Erythroblast (primary cell): ENCODE measurements at places on chromosomes 5 and 9.
A peak's percentile ranks its signal among the peaks of the same experiment; 100 is the strongest.

DNA sequence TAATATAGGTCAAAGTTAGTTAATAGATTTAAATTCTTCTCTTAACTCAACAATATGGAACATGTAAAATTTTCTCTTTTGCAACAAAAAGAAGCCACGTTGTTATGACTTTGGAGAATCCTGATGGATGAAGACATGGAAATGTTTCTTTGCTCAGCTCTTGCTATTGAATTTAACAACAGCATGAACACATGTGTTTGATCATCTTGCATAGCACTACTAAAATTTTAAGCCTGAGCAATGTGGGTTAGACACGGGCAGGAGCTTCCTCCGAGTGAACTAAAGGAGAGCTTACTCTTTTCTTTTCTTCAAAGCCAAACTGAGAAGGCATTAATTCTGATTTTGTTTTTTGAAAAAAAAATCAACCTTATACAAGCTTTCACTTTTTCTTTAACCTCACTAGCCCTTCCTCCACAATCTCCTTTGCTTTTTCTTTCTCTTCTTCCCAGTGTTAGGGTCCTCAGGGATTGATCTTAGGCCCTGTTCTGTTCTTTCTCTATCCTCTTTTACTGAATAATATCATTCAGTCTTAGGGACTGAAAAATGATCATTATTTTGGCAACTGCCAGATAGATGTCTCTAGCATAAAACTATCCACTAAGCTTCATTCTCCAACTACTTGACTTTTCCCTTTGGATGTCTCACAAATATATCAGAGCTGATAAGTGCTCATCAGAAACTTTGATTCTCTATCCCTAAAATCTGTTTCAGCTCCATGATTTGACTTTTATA lies 36.9 kb downstream of the ADAMTS19 start:
- no peak for DNase-seq

DNA sequence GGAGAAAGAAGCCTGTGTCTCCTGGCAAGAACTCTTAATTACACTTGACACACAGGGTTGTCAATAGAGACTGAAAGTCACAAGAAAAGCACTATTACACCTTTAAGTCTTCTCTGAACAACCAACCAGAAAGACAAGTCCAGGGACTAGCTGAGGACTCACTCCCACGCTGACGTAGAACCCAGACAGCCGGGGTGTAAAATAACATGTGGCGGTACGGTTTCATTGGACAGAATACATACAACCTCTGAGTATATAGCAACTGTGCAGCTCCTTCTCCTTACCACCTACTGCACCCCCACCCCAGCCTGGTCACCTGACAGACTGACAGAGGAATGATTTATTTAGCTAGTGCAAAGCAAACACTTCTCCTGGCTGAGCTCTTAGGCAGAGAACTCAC lies 103.4 kb upstream of the RASEF start:
- no peak for DNase-seq

GRCh38 chr9:101437806-101438232 lies 2.2 kb upstream of the ALDOB start:
- no peak for DNase-seq

DNA sequence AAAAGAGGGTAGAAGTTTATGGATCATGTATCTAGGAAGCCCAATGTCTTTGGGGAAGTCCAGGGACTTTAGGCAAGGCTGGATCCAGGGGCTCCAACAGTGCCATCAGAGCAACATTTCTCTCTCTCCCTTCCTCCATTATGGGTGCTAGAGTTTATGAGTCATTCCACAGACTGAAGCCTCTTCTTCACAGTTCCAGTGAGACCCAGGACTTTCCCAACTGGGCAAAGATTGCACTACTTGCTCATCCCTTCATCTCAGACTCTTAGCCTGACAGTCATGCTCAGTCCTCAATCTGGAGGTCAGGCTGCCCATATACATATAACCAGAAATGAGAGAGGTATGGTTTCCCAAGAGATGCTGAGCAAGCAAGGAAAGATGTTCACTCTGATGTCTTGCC lies 110.7 kb downstream of the FEM1C start:
- no peak for DNase-seq

DNA sequence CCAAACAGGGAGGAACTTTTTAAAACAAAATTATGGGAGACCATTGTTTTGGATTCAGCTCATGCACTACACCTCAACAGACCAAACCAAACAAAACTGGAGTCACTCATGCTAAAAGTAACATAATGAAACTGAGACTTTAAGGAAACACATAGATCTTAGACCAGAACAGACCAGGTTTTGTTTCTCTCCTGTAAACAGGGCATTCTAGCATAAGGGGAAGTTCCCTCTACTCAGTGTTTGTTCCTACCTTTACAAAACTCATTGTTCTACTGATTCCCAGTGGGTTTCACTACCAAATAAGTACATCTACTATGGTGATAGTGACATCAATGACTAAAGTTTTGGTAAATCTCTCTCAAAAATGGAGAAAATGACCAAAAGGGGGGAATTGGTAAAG lies 1103.6 kb upstream of the EDIL3 start:
- DNase-seq, result no peak

DNA sequence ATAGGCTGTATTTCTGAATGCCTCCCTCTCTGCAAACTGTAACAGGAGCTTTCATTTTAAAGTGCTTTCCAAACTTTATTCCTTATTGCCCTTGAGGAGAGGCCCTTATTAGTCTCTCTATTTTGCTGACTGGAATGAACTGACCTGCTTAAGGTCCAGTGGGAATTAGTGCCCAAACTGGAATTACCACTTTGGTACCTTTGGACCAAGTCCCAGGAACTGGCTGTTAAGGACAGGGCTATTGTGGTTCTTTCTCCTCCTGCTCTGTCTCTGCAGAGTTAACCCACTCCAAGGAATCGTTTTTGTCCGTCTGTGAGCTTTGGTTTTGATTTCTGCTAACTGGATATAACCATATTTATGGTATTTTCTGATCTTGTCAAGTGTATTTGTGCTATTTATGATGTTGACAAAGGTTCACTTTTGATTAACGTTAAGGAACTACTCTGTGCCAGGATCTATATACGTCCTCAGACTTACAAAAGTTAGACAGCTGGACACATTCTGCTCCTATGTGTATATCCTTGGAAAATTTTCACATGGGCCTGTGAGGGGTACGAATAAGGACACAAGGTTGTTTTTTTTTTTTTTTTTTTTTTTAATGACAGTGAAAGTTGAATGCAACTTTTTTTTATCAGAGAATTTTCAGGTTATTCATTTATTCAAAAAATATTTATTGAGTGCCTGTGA lies 189.1 kb upstream of the ANKRD55 start:
- no peak for DNase-seq

DNA sequence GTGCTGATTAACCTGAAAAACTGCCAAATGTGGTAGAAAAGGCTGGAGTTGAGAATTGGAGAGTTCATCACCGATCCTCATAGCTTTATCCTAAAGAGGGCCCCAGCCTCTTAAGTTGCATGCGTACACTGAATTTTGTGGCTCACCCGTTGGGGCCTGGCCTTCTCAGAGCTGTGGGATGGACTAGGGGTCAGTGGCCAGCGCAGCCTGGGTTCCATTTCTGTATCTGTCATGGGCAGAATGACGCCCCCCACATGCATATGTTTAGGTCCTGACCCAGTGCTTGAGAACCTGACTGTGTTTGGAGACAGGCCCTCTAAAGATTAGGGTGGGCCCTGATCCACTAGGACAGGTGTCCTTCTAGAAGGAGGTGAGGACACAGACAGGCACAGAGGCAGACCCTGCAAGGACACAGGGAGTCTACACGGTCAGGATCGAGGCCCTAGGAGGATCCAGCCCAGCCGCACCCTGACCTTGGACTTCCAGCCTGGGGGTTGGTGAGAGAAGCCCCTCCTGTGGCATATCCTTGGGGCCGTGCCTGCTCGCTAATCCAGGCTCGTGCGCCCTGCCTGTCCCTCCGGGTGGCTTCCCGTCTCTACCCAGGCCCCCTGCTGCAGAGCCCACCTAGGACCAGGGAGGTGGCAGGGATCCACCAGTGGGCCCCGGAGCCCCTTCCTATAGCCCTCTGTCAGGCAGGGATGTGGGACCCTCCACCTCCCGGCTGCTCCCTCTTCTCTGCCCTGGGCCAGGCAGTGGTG lies 32.2 kb downstream of the NDUFS6 start:
- DNase-seq, result no peak

DNA sequence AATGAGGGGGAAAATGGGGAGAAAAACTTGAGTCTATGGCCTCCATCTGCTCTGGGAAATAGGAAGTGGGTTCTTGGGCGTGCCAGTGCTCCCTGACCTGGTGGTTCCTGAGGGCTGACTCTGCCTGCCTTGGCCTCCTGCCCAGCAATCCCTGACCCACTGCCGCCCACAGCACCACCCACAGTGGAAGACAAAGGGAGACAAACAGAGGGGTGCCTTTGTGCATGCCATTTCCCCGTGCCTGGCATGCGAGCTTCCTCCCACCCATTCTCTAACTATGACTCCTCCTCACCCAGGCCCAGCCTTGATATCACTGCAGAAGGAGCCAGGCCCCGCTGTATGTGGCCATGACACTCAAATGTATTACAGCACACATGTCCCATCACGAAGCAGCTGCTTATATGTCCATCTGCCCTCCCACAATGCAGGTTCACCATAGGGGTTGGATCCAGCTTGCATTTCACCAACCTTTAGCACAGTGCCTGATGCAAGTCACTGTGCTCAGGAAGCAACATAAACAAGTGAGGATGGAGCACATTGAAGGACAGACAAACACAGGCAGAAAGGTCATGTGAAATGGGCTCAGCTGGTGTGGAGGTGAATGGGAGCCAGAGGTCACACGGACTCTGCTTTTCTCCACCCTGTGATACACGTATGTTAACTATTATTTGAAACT lies 84.4 kb downstream of the ADRB2 start:
- DNase-seq, result no peak

GRCh38 chr9:119027901-119028699 lies 341.1 kb downstream of the BRINP1 start:
- no peak for DNase-seq

- DNase-seq, result no peak
Observed at GRCh38 chr5:179619776-179620175, 3.7 kb downstream of the HNRNPH1 start.

GRCh38 chr9:120536949-120537640 lies 42.9 kb downstream of the CDK5RAP2 start:
- DNase-seq, result no peak

- DNase-seq, result no peak
Observed at GRCh38 chr5:78367318-78367991, 7.0 kb downstream of the SCAMP1 start.

DNA sequence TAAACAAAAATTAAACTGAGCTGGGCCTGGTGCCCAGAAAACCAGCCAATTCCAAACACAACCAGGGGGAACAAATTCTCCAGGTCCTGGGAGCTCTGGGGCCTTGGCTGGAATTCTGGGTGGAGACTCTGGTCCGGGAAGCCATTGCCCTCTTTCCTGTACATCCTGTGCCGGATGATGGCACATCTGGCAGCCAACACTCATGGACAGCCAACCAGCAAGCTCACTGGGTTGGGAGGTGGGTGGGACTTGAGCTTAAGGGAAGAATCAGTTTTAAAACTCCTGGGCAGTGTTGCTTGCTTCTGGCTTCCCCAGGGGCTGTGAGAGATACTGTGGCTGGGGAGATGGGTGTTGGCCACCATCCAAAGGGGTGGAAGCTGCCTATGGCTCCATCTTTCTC lies 56.1 kb downstream of the PCDH1 start:
- peak; percentile 11 for DNase-seq
